ENCODE measurements at places on chromosomes 7 and 10.

GRCh38 chr7:45435846-45436245 lies 138.3 kb upstream of the ADCY1 start:
- DNase-seq, result no peak

DNA sequence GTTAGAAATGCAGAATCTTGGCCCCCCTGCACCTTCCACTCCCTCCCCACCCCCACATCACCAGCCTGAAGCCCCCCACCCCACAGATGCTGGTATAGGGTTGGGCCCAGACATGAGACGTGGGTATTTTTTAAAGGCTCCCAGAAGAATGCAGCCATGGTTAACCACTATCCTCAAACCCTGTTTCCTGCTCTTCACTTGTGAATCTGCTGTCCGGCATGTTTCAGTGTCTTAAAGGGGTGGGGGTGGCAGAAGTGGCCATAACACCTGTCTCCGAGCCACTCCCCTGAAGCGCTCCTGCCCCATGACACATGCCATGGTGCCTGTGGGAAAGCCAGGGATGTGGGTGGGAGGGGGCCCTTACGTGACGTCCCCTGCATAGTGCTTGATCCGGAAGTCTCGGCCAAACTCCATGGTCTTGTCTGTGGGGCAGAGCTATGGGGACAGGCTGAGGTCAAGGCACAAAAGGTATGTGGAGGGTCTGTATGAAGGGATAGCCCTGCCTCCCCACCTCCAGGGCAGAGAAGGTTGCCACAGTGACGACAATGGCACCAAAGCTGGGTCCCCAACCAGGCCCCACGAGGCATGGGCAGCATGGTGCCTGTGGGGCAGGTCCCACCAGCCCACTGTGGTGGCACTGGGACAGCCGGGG lies 9.6 kb downstream of the MYO1G start:
- DNase-seq, result no peak

- no peak for DNase-seq
These were observed 1.4 kb downstream of the ETV1 start for GRCh38 chr7:13988065-13988464.

GRCh38 chr7:116170180-116170579 lies 40.2 kb upstream of the TES start:
- DNase-seq, result no peak

DNA sequence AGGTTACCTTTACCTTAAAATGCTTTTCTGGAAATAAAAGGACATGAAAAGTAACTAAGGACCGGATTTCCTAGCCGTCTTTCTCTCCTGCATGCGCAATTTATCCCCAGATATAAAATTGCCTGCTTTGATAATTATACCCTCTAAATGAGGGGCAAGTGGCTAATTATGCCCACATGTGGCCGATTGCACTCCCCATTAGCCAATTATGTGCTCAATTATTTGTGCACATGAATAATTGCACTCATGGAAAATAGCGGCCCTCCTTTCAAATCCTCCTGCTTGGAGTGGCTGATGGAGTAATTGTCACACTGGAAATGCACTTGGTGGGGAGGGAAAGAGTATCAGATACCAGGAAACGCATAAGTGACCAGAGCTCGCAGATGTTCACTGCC lies 66.4 kb upstream of the ATRNL1 start:
- no peak for DNase-seq

DNA sequence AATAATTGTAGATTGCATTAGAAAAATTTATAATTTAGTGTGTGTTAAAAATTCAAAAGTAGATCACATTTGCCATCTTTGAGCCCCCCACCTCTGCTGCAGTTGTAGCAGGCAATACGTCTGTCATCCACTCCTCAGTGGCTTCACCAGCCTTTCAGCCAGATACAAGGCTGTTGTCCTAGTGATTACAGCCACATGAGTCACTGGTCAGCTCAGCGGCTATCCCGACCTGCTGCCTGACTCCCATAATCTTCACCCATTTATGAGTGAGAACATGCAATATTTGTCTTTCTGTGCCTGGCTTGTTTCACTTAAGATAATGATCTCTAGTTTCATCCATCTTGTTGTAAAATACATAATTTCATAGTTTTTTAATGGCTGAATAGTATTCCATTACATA lies 9.2 kb downstream of the OR2A5 start:
- no peak for DNase-seq

- DNase-seq, result no peak
These were observed 39.9 kb upstream of the HECW1 start for GRCh38 chr7:43072530-43072929.

DNA sequence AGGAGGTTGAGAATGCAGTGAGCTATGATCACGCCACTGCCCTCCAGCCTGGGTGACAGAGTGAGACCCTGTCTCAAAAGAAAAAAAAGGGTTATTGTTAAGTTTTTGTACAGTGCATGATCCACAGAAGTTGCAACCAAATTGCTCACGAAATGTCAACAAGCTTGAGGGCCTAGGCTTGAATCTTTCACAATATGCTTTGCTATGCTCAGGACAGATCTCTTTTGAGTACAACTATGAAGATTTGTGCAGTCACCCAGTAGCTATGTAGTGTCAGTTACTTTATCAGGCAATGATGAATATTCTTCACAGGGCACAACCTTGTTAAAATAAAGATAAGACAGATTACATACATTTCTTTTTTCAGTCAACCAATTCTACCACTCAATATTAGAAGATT lies 109.2 kb downstream of the PRTFDC1 start:
- DNase-seq, result no peak

DNA sequence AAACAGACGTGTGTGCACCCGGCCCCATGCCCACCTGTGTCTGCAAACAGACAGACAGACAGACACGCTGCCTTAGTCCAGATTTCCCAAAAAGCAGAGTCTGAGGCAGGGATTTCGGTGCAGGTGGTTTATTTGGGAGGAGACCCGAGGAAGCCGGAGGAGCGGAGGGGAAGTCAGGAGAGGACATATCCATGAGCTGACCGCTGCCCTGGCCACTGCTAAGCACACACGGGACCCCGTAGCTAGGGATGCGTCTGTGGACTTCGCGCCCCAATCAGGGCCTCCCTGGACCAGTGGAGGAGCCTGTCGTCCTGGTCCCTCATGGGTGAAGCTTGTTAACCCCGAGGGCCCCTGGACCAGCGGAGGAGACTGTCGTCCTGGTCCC lies 47.6 kb downstream of the FOXL3 start:
- no peak for DNase-seq

- DNase-seq, result no peak
These were observed 71.0 kb upstream of the NANOS1 start for GRCh38 chr10:118958559-118958958.

- DNase-seq, result no peak
These were observed 28.5 kb upstream of the PSMG3 start for GRCh38 chr7:1598286-1598685.

Measured in esophagus squamous epithelium (tissue), 5 donors.